Adipose tissue (tissue), 3 donors: ENCODE measurements at places on chromosomes 5 and 9. TPM values are rescaled to one million over a fixed set of nuclear protein-coding genes. Genes with fewer than 3 reads are reported as not detected.

Gene FCN2
- polyA plus RNA-seq = 3.1 TPM

Gene ZBED3
- polyA plus RNA-seq = 8.2 TPM

Gene SMIM32
- not detected for polyA plus RNA-seq

Gene PLPPR1
- polyA plus RNA-seq = 0.08 TPM

Gene MRPL22
- 38.0 TPM for polyA plus RNA-seq

Gene SLCO6A1
- not detected for polyA plus RNA-seq

Gene PCDHB13
- 0.34 TPM for polyA plus RNA-seq

Gene KCNV2
- not detected for polyA plus RNA-seq

Gene TAF9
- polyA plus RNA-seq = 54.5 TPM

Gene SLC1A3
- polyA plus RNA-seq = 10.0 TPM

Gene PAM
- polyA plus RNA-seq = 105 TPM

Gene F2RL2
- 0.05 TPM for polyA plus RNA-seq

Gene FRMD3
- polyA plus RNA-seq = 5.8 TPM

Gene OGN
- polyA plus RNA-seq = 10.6 TPM

Gene FAM200C
- 1.3 TPM for polyA plus RNA-seq

Gene PKD2L2
- not detected for polyA plus RNA-seq

Gene CDH9
- polyA plus RNA-seq = not detected

Gene ADRB2
- 2.4 TPM for polyA plus RNA-seq

Gene FOXI1
- not detected for polyA plus RNA-seq

Gene SHOC1
- polyA plus RNA-seq = 0.01 TPM

Gene POC5
- 3.7 TPM for polyA plus RNA-seq

Gene IFNA5
- not detected for polyA plus RNA-seq

Gene TRIP13
- 0.58 TPM for polyA plus RNA-seq

Gene DEPDC1B
- polyA plus RNA-seq = 0.22 TPM

Gene SLC46A2
- polyA plus RNA-seq = 0.67 TPM
